GDM1 (cell line): ENCODE measurements at places on chromosomes 1 and 21.
A peak's percentile ranks its signal among the peaks of the same experiment; 100 is the strongest.

- DNase-seq: no peak
Measured at GRCh38 chr21:46149205-46149901, 6.0 kb downstream of the FTCD start.

- no peak for DNase-seq
Measured at GRCh38 chr21:39118061-39118460, 65.2 kb downstream of the PSMG1 start.

GRCh38 chr1:12616709-12617373 is 1.2 kb downstream of the DHRS3 start:
- no peak for DNase-seq

DNA sequence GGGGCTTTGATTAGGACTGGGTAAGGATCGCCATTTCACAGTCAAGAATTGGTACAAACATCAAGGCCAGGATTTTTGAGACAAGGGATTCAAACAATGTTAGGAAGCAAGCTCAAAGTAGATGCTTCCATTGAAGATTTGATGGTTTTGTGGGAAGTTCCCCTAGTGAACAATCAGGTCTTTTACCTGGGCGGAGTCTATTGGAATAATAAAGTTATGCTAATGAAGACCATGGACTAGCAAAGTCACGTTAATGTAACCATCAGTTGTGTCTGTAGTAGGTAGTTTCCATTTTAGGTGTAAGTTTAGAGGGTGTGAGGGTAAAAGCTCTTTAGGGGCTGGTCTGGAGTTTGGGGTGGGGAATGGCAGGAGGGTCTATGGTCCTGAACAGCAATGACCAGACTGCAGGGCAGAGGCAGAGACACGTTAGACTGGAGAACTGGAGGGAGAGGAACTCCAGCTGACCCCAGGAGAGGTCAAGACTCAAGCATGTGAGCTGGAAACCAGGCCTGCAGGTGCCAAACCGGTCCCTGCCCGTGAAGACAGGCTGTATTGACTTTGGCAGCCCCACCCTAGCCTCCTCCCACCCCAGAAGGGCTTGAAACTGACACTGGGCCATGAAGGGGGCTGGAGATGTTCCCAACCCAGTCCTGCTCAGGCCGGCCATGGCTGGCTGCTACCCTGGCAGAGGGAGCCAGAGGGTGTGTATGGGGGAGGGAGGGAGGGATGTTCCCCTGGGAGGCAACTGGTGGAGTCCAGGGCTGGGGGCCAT is 36.0 kb upstream of the GPR37L1 start:
- no peak for DNase-seq

- no peak for DNase-seq
Measured at GRCh38 chr1:53520481-53520880, 61.3 kb downstream of the DMRTB1 start.

DNA sequence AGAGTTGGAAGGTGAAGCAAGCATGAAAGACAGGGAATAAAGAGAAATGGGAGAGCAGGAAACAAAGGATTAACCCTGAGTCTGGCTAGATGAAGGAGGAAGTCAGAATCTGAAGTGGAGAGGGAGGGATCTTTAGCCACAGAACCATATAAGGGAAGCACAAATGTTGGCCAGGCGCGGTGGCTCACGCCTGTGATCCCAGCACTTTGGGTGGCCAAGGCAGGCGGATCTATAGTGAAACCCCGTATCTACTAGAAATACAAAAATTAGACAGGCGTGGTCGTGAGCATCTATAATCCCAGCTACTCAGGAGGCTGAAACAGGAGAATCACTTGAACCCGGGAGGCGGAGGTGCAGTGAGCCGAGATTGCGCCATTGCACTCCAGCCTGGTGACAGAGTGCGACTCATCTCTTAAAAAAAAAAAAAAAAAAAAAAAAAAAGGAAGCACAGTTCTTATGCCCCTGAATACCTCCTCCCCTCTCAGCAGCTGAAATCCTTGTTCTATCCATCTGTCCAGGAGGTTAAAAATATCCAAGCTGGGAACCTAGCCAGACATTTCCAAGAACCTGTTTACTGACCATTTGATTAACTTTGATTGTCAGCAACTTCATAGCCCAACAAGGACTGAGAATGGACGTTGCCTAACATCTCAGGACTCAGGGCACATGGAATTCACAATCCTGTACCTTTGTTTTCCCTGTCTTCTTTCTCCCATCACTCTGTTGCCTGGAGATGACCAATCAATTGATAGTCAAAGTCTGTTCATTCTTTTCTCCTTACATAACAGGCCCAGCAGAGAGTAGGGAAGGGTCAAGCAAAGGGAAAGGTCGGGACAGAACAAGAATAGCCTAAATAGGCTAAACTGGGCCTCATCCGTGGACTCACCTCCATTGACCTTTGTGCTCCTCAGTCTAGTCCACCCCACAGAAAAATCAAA is 10.6 kb downstream of the TXNIP start:
- peak; percentile 62 for DNase-seq

DNA sequence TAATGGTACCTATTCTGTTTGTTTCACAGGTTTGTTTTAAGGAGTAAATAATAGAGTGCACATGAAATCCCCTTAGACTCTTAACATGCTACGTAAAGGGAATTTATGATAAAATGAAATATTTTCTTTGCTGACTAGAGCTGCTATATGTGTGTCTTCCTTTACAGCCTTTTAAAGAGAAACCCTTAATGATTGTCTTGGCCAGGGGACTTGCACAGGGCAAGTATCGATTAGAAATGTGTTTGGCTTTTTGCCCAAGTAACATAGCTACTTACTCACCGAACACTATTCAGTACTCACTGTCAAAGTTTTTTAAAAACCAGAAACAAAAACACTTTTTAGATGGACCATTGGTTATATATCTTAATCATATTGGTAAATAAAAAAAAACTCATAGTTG is 71.3 kb upstream of the KIAA1614 start:
- DNase-seq: no peak

GRCh38 chr21:45073301-45074047 is 906 bp upstream of the ADARB1 start:
- DNase-seq: no peak
